ENCODE measurements at places on chromosomes 1 and 21.

GRCh38 chr1:233244183-233244582, 51.3 kb downstream of the PCNX2 start:
- DNase-seq, result no peak

GRCh38 chr1:65630855-65631254, 161.8 kb upstream of the PDE4B start:
- no peak for DNase-seq

- no peak for DNase-seq
These were observed 360.1 kb upstream of the PLXNA2 start for GRCh38 chr1:208604295-208604694.

DNA sequence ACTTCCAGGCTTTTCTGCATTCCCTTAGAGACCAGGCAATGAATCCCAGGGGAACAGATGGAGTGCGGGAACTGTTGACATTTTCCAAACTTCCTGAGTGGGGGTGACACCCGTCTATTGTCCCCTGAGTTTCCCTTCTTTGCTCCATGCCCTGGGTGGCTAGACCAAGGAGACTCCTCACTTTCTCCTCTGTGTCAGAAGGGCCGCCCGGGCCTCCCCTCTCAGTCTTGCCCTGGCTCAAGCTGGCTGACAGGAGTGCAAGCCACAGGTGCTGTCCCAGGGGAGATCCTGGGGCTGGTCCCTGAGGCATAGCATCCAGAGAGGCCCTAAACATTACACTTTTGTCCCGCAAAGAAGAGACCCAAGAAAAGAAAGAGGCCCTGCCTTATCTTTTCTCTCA, 62.8 kb downstream of the DDX20 start:
- no peak for DNase-seq

DNA sequence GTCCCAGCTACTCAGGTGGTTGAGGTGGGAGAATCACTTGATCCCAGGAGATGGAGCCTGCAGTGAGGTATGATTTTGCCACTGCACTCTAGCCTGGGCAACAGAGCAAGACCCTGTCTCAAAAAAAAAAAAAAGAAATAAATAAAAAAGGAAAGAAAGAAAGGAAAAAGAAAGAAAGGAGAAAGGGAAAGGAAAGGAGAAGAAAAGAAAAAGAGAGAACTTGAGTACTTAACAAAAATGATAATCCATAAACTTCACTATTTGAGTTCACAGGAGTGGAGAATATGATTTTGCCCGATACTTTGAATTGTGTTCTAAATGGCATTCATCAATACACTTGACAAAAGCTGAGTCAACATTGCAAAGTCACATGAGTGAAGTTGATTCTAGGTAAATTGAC, 23.8 kb upstream of the ZNF281 start:
- no peak for DNase-seq

- DNase-seq, result no peak
These were observed 82.4 kb downstream of the RAB3GAP2 start for GRCh38 chr1:220189750-220190347.

GRCh38 chr1:37449936-37450335, 24.4 kb upstream of the ZC3H12A start:
- no peak for DNase-seq

DNA sequence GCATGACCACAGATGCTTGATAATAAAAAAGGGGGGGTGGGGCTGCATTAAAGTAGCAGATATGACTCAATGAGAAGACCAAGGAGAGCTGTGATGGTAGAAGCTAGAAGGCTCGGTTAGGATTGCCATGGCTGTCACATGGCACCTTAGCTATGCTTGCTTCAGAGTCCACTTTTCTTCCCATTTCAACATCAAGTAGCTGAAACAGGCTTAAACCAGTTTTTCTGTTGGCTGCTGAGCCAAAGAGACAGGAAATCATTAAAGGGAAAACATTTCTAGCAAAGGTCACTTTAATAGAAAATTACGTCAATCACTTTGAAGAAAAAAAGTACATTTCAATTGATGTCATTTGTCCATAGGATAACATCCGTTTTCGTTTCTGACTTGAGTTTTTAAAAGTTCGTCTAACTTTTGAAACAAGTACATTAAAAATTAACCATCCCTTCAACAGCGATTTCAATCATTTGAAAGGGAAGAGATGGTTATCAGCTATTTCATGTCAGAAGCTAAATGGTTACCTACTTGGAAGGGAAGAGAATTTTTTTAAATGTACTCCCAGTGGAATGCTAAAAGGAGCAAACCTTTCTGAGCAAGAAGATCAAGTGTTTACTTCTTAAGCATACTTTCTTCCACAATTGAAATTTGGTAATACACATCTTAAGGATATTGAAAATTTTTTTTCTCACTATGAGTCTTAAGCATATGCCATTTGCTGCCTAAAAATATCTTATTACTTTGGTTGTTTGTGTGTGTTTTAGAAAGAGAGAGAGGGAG, 488.1 kb upstream of the PRMT6 start:
- DNase-seq, result no peak

DNA sequence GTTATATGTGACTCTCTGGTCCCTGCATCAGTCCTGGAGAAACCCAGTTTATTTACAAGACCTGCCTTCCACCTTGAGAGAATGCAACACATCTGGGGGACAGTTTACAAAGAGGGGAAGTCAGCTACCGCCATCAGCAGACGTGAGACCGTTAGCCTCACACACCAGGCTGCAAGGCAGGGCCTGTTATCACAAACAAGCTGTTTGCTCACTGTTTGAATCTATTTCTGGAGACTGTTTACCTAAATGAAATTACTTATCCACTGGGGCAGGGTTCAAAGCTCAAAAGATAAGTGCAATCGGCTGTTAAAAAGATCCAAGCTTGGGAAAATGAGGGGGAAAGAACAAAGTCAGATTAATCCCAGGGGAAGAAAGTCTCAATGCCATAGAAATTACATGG, 134.4 kb downstream of the ZNF281 start:
- no peak for DNase-seq

DNA sequence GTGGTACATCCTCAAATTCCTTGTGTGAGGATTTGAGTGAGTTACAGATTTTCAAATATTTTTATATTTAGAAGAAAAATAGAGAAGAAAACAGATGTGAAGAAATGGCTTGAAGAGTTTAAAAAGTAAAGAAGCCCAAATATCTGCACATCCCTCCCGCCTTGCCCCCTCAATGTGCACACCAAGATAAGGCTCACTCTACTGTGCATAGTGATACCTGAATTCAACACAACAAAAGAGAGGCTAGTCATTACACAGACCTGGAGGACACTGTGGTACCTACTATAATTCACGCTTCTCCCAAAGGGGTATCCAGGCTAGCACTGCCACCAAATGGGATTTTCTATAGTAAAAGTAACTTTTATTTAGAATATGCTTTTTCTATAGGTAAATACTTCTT, 44.0 kb upstream of the SYT2 start:
- no peak for DNase-seq

DNA sequence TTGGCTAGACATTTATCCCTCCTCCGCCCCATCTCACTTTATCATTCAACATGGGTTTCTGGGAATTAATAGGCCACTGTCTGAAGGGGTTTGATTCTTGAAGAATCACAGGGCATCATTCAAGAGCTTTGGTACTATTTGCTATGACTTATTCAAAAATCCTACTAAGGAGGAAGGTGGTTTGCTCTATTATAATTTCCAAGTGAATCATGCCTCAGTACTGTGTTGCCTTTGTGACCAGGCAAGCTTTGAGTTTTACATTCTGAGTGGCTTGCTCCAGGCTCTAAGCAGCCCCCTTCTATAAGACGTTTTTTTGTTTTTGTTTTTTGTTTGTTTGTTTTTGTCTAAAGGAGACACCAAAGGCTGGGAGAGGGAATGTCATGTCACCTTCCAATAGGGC, 2.6 kb downstream of the C1orf21 start:
- no peak for DNase-seq

DNA sequence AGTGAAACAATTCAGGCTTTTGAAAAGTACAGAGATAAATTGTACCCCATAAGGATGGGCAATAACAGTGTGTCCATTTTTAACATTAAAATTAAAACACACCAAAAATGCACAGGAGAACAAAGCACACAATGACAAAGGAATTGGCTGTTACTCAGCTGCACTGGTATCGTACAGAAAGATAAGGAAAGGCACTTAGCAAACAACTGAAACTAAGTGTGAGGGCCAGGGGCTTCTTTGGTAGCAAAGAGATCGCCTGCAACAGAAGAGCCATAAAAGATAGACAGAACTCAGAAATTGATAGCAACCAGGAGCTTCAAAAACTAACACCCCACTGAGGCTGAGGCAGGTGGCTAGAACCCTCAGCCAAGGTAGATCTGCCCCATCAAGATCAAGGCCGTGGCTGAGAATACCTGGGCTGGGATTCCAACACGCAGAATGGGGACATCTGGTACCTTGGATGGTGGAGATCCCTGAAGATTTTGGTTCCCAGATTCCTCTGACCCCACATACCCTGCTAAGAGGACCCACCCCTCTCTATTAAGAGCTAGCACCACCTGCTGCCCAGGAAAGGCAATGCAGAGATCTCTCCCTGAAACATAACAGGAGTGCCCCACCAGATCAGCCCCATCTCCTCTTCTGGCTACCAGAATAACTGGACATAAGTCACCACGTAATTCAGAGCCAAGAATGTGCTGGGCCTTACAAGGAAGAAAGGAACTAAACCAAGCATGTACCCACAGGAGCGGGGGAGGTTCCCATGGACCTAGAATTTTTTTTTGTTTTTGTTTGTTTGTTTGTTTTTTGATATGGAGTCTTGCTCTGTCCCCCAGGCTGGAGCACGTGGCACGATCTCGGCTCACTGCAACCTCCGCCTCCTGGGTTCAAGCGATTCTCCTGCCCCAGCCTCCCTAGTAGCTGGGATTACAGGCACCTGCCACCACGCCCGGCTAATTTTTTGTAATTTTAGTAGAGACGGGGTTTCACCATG, 16.2 kb downstream of the PLEKHO1 start:
- no peak for DNase-seq

All from stimulated activated CD8-positive, alpha-beta memory T cell treated with anti-CD3 and anti-CD28 coated beads, Interleukin-7, amount 100 ng/mL, for 24 hours (primary cell).